ENCODE measurements at places on chromosomes 4 and X.

DNA sequence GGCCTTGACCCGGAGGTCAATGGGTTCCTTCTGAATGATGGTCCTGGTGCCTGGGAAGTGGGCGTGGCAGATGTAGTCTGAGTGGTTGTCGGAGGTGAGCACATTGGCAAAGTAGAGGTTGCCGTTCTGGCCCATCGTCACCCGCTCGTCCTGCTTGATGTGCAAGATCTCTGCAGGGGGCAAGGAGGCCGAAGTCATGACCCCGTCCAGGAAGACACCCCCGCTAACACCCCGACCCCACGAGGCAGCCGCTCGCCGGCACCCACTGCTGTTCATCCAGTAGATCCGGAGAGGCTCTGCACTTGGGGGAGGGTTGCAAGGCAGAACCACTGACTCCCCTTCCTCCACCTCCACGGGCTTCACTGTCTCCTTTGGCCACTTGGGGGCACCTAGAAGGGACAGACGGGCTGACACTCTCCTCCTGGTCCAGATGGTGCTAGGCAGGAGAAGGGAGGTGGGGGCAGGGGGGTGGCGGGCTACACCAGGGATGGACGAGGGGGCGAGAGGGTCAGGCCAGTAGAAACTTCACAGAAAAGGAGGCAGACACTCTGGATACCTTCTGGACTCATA, 15.1 kb downstream of the L1CAM start:
- DNase-seq, result no peak

DNA sequence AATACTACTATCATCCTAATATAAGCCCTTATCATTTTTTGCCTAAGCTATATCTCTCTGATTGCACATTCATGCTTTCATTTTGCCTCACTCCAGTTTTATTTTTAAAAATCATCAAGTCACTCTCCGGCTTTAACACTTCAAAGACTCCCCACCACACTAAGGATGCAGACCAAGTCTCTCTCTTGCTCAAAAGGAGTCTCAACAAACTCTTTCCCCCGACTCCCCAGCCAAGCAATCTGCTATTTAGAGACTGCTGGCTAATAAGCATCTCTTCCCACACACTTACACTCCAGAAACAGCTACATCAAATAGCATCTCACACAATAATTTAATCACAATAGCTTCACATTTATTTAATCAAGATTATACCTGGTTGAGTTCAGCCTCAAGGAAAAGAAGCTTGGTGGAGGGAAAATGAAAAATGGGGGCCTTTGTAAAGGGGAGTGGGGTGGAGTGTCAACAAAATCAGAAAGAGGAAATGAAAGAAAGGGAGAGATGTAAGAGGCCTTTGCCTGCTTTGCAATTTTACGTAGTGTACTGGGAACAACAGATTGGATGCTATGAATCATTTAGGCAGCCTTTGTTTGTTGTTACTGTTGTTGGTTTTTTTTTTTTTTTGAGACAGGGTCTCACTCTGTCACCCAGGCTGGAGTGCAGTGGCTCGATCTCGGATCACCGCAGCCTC, 104.1 kb upstream of the MCF2 start:
- no peak for DNase-seq

- DNase-seq, result no peak
These were observed 30.2 kb upstream of the FAM9C start for GRCh38 chrX:13074297-13075262.

DNA sequence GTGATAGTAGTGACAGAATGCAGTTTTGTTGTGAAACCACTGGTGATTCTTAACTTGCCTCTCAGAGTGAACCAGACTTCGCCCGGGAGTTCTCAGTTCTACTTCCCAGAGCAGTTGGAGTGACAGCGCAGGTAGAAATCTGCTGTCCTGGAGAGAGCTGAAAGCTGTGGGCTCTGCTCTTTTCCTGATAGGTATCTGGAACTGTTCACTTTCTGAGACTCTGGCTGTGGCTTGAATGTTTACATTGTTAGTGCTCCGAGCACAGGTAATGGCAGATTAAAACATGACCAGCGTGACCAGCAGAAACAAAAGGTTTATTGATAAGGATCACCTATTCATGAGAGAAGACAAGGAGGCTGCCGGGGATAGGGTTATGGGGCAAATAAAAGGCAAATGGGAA, 360.7 kb downstream of the BMPR1B start:
- no peak for DNase-seq

- DNase-seq, result no peak
These were observed 220.7 kb upstream of the CASK start for GRCh38 chrX:42143866-42144592.

GRCh38 chrX:103248553-103248952, 6.4 kb downstream of the TCEAL8 start:
- DNase-seq, result no peak

DNA sequence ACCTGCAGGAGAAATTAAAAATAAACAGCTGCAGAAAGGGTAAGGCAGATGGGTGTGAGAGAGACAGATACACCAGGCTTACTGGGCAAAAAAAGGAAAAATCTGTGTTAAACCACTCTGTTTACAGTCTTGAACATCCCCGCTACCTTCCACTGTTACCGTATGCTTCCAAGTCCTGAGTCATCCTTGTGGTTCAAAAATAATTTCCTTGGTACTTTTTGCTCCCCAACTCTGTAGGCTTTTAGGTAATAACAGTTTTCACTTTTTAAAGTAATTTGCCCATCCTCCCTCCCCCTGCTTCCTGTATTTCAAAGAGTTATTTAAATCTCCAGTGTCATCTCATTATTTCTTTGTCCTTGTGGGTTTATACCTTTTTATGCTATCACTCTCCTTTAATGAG, 210.1 kb upstream of the FAT4 start:
- no peak for DNase-seq

DNA sequence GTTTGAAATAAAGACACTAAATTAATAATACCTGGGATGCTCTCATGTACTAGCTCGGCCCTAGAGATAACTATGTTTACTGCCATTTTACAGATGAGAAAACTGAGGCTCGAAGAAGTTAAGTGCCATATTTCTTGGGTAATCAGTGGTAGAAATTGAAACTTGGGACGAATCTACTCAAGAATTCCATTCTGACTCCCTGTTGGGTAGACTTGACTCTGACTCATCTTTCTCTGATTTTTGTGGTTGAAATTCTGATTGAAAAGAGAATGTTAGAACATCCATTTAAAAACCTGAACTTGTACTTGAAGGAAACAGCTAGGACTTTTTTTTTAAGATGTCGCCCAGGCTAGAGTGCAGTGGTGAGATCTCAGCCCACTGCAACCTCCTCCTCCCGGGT, 50.1 kb upstream of the NSUN7 start:
- no peak for DNase-seq

DNA sequence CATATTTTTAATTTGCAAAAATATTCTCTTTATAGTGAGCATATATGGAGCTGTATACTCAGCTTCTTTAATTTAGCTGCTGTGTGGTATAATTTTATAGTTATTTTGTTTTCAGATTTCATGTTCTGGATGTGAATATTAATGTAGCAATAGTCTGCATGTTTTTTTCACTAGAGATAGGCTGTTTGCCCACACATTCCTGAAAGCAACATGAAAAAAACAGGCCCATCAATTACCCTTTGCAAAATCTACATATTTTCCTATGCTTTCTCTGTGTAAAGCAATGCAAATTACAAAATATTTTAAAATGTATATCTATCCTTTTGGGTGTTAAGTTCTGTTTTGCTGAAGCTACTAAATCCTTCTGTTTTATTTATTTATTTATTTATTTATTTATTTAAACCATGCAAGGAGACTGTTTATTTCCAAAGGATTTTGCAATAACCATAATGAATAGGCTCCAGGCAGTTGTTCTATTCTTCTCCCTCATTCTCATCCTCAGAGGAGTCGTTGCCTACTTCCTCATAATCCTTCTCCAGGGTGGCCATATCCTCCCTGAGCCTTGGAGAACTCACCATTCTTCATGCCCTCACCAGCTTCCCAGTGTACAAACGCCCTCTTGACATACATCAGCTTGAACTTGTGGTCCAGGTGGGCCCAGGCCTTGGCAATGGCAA, 277.1 kb downstream of the ANKRD50 start:
- no peak for DNase-seq

DNA sequence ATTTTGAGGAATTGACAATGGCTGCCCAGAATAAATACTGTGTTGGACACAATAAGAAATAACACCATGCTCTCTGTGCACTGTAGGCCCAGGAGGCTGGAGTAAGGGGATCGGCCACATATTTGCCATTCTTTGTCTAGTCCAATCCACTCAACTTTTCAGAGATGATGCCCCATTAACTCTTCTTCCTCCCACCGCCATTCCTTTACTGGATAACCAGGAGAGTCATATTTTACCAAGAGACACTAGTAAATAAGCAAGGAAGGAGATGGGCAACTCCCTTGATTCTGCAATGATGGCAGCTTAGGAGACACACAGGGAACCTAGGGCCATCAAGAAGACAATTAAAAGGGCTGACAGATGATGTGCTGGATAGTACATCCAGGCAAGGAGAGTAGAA, 87.9 kb upstream of the GPC3 start:
- no peak for DNase-seq

- no peak for DNase-seq
These were observed 102.7 kb downstream of the PHOX2B start for GRCh38 chr4:41645728-41646390.

- DNase-seq, result no peak
These were observed 555.7 kb downstream of the PCDH7 start for GRCh38 chr4:31275906-31276305.

DNA sequence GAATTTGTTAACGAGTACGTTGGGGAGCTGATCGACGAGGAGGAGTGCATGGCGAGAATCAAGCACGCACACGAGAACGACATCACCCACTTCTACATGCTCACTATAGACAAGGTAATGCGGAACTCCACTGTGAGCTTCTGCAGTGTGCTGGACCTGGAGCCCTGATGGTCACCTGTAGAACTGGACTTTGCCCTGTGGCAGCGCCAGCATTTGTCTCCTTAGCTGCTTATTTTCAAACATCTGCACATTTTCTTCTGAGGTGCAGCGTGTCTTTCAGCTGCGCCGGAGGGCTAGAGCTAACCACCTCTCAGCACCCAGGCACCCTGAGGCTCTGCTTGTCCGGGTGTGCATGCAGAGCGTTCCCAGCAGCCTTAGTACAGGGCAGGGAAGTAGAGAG, 47.7 kb downstream of the NELFA start:
- no peak for DNase-seq

DNA sequence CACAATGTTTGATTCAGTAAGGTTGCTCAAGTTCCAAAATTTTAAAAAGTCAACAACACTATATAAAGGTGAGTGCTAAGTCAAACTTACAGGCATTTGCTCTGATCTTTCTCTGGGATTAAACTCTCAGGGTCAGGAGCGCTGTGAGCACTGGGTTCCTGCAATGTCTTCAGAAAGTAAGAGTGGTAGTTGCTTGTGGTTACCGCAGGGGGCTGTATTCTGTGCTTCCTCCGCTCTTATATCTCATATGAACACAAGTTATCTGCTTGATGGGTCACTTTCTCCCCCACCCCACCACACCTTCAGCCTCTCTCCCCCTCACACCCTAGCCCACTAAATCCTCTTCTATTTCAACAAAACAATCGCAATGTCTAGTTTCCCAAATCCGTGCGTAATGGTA, 116.4 kb upstream of the IGSF1 start:
- DNase-seq, result no peak

- no peak for DNase-seq
These were observed 213.7 kb downstream of the AFAP1 start for GRCh38 chr4:7725951-7726350.

DNA sequence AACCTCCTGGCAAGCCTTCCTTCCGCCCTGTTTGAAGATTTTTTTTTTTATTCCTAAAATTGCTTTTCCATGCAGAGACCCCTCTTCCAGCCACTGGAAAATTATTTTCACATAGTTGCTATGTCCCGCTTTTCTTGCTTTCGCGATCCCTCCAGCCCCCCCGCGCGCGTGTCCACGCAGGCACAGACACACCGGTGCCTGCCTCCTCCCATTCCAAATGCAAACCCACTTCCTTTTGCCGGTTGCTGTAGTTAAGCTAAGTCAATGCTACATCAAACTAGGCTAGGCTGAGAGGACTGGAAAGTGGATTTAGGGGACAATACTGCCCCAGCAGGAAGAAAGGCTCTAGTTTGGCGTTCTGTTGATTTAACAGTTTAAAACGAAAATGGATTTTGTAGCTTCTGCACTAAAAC, 111.0 kb downstream of the DHX15 start:
- no peak for DNase-seq

DNA sequence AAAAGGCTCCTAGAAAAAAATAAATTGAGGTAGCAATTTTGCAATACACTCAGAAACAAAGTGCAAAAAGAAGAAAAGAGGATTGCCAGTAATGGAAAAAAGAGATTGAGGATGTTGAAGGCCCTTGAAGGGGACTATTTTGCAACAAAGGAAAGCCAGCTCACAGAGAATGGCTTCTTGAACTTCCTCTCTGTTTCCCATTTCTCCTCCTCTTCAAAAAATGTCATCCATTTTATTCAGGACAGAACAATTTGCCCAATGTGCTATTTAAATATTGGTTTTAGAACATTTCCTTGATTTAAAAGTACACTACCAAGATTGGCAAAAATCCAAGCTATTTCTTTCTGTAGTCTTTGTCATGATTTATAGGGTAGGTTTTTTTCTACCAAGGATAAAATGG, 60.2 kb downstream of the GASK1B start:
- no peak for DNase-seq

DNA sequence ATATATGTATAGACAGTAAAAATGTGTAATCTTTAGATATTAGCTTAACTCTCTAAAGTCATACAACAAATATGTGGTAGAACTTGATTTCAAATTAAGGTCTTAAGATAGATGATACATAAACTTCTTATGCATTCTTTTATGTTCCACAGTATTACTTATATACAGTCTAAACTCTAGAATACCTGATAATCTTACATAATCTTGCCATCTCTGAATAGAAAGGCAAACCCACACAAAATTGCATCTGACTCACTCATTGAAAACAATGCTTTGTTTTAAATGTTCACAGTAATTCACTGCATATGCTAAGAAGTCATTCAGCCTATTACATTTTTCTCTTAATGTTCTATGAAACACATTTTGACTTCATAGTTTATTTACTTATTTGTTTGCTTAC, 10.1 kb downstream of the SULT1B1 start:
- no peak for DNase-seq

DNA sequence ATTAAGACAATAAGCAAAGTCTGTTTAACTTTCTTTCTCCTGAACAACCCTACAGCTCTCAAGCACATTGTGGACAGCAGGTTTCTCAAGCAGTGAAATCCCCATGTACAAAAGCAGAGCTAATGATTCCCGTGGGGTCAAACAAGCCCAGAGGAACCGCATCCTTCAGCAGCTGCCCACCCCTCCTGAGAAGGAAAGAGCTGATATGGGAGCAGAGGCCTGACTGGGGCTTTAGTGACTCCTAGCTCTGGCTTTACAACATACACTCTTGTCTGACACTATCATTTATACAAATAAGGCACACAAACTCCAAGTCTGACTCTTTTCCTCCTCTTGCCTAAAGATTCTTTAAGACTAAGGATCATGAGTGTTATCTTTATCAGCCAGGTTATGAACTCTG, 32.8 kb downstream of the HDAC8 start:
- DNase-seq, result no peak

DNA sequence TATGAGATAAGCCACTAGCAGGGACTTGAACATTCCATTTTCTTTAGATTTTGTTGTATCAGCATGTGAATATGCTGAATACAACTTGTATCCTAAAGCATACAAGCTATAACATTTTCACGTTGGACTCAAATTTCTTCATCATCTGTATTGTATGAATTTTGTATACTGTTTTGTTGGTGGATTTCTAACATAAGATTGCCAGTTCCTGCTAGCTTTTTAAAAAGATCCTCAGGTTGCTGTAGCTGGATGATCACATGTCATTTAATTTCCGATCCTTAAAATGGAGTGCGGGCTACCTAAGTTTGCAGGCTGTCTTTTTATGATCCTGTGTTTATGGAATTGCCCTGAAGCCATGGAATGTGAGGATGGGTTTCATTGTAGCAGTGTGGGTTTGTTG, 6.9 kb downstream of the PDLIM5 start:
- no peak for DNase-seq
